CD14-positive monocyte (primary cell): ENCODE measurements at places on chromosomes 16 and 17. TPM values are rescaled to one million over a fixed set of nuclear protein-coding genes. Genes with fewer than 3 reads are reported as not detected.

The TMEM101 gene
- 17.3 and 24.5 TPM in 2 replicates for polyA plus RNA-seq

The CEP112 gene
- polyA plus RNA-seq: 0.10 TPM

The IRF8 gene
- 179 and 184 TPM in 2 replicates for polyA plus RNA-seq

The IL32 gene
- 8.0 TPM for polyA plus RNA-seq

The CHST5 gene
- not detected for polyA plus RNA-seq

The GUCY2D gene
- polyA plus RNA-seq: not detected

The KRT23 gene
- 1.7 TPM for polyA plus RNA-seq

The CRHR1 gene
- not detected for polyA plus RNA-seq

The CBX2 gene
- not detected for polyA plus RNA-seq

The PLCD3 gene
- polyA plus RNA-seq: 0.97 TPM

The PLSCR3 gene
- 37.6 TPM for polyA plus RNA-seq

The TEX14 gene
- polyA plus RNA-seq: not detected

The KIF2B gene
- polyA plus RNA-seq: not detected in 2 replicates

The KRT28 gene
- not detected in 2 replicates for polyA plus RNA-seq

The BEAN1 gene
- not detected for polyA plus RNA-seq

The NIP7 gene
- polyA plus RNA-seq: 14.2 TPM

The NOTUM gene
- not detected for polyA plus RNA-seq

The HCRT gene
- 0.46 TPM in 1 of 2 replicates, not detected in the other for polyA plus RNA-seq

The STH gene
- polyA plus RNA-seq: not detected

The FAM171A2 gene
- polyA plus RNA-seq: not detected

The KRT27 gene
- polyA plus RNA-seq: not detected in 2 replicates

The JUP gene
- 22.1 and 39.2 TPM in 2 replicates for polyA plus RNA-seq

The LGALS9 gene
- 149 TPM for polyA plus RNA-seq

The SDK2 gene
- not detected for polyA plus RNA-seq

The CCL17 gene
- not detected for polyA plus RNA-seq

The KRTAP9-8 gene
- polyA plus RNA-seq: not detected in 2 replicates

The KRTAP1-3 gene
- not detected in 2 replicates for polyA plus RNA-seq

The C17orf67 gene
- polyA plus RNA-seq: 0.57 TPM

The ZNF423 gene
- not detected for polyA plus RNA-seq

The RND2 gene
- polyA plus RNA-seq: not detected

The KRT15 gene
- polyA plus RNA-seq: not detected

The SCPEP1 gene
- 282 and 451 TPM in 2 replicates for polyA plus RNA-seq

The ABCA8 gene
- polyA plus RNA-seq: not detected in 2 replicates

The APOBR gene
- 3.8 TPM for polyA plus RNA-seq

The RPTOR gene
- 8.7 and 10.5 TPM in 2 replicates for polyA plus RNA-seq

The KRTAP9-2 gene
- polyA plus RNA-seq: not detected

The EIF3CL gene
- polyA plus RNA-seq: 15.2 TPM

The ABI3 gene
- polyA plus RNA-seq: 90.6 TPM

The MAP3K3 gene
- 63.6 TPM for polyA plus RNA-seq

The TBC1D28 gene
- not detected for polyA plus RNA-seq

The CX3CL1 gene
- not detected for polyA plus RNA-seq

The PALB2 gene
- 3.3 TPM for polyA plus RNA-seq

The PCGF2 gene
- not detected for polyA plus RNA-seq

The DPEP3 gene
- polyA plus RNA-seq: 1.3 and 1.8 TPM in 2 replicates

The ABCC11 gene
- 0.03 TPM in 1 of 2 replicates, not detected in the other for polyA plus RNA-seq

The KRTAP1-5 gene
- polyA plus RNA-seq: not detected

The MYO18A gene
- 11.0 TPM for polyA plus RNA-seq
